ENCODE measurements at places on chromosomes 4 and X.

DNA sequence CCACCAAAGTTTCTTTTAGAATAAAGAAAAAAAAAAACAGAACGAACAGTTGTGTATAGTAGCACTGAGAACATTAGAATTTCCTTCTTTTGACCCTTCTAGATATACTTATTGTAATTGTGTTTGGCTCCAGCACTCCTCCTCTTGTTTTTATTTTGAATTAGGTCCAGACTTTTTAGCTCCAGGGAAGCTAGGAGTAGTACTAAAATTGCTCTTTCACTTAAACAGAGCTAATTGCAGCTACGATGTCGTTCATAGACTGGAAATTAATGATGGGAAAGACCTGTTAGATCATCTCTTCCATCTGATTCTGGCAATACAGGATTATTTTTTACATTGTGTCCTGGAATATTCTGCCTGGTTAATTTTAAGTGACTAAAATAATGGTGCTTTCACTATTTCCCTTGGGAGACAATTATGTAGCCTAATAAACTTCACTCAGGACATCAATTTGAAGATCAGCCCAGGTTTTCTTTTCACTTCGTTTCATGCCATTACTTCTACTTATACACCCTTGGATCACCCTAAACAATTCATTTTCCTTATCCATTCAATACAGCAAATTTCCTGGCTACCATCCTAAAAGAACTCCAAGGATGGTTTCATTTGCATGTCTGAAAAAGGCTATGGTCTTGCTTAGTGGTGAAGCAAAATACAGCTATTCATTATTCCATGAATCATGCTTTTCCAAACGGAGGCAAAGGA is 480.8 kb upstream of the TECRL start:
- no peak for DNase-seq

- no peak for DNase-seq
Observed at GRCh38 chr4:37225778-37226177, 18.8 kb upstream of the NWD2 start.

DNA sequence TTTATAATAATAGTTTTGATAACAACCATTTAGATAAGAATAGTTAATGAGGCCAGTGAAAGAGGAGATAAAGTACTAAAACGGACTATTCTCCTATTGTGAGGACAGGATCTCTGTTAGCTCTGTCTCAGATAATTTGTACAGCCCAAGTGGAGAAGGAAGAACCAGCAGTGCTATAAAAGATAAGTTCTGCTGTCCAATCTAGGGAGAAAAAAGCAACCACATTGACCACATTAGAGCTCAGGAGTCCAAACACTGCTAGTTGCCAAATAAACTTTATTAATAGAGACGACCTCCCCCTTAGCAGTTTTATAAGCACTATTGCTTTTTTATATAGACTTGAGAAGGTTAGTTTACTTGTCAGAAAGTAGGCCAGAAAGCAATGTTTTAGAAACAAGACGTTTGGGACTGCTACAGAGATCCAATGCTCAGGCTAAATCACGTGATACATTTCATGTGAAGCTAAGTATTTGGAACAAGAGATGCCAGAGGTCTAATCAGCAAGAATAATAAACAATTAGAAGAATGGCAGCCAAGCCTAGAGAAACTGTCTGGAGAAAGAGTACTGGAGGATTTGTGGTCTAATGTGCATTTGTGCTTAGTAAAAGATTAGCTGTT is 15.9 kb downstream of the IL15 start:
- no peak for DNase-seq

- DNase-seq: no peak
Observed at GRCh38 chr4:121253961-121254360, 89.8 kb upstream of the TNIP3 start.
